Activated naive CD4-positive, alpha-beta T cell (primary cell): ENCODE measurements at places on chromosomes 3 and 15.

DNA sequence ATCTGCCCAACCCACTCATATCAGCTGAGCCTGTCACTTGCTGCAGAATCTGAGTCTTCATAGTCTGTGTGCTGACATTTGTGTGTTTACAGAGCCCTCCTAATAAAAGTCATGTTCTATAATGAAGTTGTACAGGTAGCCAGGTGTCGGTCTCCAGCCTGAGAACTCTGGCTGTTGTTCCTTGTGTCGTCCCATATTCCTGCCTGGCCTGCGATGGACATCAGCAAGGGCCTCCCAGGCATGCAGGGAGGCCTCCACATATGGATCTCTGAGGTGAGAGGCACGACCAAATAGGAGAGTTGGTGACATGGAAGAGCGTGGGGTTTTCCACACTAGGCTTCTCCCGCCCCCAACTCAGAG is 2.9 kb downstream of the VILL start:
- DNase-seq, result no peak

DNA sequence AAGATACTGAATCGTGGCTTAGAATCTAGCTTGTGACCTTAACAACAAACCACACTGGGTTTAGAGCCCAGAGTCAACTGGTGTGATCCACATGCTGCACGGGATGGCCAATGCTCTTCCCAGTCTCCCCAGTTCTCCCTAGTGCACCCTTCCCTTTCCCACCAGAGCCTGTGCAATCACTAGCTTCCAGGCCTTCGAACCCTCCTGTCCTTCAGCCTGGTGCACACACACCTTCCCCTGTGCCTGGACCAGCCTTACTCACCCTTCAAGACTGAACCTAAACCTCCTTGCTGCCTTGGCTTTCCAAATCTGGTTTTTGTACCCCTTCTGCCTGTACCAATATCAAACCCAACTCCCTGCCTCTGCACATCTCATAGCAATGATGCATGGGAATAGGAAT is 43.8 kb downstream of the WNT5A start:
- no peak for DNase-seq

DNA sequence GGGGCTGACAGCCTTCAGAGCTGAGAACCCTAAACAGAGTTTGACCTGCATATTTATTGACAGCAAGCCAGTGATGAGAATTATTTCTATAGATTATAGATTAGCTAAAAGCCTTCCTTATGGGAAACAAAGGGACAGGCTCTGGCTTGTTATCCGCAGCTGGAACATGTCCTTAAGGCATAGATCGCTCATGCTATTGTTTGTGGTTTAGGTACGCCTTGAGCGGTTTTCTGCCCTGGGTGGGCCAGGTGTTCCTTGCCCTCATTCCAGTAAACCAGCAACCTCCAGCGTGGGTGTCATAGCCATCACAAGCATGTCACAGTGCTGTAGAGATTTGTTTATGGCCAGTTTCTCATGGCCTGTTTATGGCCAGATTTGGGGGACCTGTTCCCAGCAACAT is 10.2 kb upstream of the FAH start:
- DNase-seq, result no peak

DNA sequence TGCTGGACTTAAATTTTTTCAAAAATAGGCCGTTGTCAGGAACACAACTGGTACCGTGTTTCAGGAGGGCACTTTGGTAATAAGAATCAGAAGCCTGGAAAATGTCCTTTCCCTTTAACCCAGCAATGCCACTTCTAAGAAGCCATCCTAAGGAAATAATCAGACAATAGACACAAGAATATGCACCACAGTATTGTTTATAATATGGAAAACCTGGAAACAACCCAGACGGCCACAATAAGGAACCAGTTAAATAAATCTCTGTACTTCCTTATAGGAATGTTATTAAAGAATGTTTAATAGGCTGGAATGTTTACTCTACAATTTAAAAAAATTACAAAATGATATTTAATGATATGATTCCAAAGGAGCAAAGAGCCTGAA is 30.4 kb upstream of the ATP1B3 start:
- no peak for DNase-seq

- DNase-seq, result no peak
Measured at GRCh38 chr3:36511791-36512486, 131.6 kb downstream of the STAC start.

GRCh38 chr3:141735176-141735575 is 2.9 kb upstream of the RNF7 start:
- DNase-seq, result no peak

- no peak for DNase-seq
Measured at GRCh38 chr3:142614059-142614626, 17.9 kb downstream of the PLS1 start.

DNA sequence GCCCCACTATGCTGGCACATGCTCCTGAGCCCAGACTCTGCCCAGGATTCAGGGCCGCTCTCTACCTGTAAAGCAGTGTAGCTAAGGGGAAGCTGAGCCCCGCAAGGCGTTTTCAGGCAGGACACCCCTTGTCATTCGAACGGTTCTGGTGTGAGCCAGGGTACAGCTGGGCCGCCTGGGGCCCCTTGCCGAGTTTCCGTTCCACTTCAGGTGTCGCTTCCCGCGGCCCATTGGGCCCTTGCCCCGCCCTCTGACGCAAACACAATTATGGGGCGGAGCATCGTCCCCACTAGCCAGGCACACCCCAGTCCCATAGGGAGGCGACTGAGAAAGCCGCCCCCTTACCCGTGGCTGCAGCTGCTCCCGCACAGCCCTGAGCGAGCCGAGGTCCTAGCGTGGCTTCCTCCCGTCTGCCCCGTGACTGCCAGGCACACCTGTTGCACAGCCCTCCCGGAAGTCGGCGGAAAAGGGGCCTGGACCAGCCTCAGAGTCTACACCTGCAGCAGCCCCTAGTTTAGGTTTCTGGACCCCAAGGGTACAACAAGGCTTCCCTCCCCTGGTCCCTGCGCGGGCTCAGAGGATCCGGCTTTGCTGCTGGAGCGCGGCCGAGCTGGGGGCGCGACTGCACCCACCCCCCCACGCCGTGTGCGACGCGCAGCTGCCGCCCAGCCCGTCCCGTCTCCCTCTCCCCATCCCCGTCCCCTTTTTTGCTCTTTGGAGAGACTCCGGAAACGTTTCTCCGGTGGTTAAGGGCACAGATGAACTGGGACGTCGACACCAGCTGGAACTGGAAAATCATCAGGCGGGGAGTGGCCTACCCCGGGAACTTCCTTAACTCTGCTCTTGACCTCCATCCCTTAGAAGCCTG is at the start of gene PLSCR2:
TSS of gene PLSCR2 (minus strand) at position 412 of the 868 bp plus-strand sequence. CDS start 9,657 bp downstream, outside the sequence.
- peak; percentile 41 for DNase-seq

DNA sequence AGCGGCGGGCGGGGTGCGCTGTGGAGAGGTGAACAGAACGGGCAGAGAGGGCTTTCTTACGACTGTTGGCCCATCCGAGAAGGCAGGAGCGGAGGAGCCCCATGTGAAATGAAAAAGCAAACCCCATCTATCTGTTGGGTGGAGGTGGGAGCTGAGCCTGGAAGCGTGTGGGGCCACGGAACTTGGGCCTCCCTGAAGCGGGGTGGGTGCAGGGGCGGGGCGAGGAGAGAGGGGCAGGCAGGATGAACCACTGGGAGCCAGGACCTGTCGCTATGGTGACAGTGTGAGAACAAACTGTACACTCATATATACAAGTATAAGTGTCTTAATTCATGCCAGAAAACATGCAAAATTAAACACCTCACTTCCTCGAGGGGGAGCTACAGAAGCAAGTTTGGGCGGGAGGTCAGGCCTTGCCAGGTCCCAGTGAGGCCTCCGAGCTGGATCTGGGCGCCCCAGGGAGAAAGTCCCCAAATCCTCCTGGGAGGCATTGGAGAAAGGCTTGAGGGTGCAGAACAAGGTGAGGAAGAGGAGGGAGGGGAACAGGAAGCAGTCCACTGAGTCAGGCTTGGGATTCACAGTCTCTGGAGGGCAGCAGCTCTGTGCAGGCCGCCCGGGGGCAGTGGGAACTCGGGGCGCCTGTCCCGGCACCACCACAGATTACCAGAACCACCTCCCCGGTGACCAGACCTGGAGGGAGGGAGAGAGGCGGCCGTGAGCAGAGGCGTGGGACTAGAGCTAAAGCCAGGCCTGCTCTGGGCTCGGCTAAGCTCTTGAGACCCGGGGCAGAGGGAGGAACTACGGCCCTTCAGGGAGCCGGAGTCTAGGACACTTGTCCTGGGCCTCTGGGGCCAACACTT is 34.8 kb downstream of the RBPMS2 start:
- no peak for DNase-seq

- DNase-seq, result no peak
Measured at GRCh38 chr3:151772825-151773480, 39.2 kb downstream of the AADACL2 start.

- no peak for DNase-seq
Measured at GRCh38 chr15:65194826-65195547, 9.8 kb upstream of the CLPX start.

DNA sequence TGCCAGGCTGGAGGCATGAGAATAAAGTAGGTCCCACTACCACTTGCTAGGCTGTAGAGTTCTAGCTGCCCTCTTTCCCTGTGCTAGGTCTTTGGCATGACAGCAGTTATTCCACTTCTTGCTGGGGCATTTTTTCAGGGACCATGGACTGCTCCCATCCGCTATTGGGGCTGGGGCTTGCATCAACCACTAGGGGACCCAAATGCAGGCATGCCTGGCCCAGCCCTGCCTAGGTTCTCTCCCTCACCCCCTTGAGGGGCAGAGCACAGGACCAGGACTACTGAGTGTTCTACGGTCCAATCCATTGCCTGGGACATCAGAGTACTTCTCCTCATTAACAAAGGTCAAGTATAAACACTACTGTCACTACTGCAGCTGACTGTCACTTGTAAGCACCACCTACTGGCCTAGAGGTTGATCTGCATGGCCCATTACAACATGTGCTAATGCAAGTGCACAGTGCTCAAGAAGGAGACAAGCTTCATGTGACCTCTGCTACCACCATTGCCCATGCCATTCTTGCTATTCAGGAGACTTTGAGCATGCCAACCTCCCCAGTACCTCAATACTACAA is 270.5 kb downstream of the MBNL1 start:
- no peak for DNase-seq

DNA sequence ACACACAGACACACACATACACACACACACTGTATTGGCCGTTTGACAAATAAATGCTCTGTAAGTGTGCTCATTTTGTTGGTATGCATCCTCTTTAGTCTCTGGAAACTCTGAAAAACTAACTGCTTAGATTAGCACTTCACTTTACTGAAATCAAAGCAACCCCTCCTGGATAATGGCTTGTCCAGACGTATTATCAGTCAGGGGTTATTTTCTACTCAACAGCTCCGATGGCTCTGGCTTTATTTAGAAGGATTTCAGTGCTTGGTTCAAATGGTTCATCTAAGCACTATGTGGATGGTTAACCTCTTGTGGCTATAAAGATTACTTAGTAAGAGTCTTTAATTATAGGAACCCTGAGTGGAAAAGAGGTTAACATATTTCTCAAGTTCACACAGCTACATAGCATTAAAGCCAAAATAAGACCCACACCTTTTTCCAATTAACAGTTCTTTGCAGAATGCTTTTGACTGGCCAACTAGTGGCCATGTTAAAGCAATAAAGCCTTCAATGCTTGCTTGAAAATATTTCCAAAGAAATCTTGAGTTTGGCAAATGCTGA is 516.1 kb upstream of the NAALADL2 start:
- DNase-seq, result no peak

DNA sequence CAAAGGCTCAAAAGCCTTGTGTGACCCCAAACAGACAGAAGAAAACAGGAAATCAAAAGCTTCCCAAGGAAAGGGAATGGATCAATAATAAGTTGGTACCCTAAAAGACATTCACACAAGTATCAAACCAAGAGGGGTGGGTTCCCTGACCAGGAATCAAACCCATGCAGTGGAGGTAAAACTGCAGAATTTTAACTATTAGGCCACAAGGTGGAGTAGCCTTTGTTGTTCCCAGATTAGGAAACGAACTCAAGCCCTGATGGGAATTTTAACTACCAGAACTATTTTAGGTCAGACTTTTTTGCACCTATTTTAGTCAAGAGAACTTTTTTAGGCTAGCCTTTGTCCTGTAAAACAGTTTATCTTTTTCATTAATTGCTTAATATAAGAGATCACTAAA is 31.4 kb downstream of the SETMAR start:
- no peak for DNase-seq

DNA sequence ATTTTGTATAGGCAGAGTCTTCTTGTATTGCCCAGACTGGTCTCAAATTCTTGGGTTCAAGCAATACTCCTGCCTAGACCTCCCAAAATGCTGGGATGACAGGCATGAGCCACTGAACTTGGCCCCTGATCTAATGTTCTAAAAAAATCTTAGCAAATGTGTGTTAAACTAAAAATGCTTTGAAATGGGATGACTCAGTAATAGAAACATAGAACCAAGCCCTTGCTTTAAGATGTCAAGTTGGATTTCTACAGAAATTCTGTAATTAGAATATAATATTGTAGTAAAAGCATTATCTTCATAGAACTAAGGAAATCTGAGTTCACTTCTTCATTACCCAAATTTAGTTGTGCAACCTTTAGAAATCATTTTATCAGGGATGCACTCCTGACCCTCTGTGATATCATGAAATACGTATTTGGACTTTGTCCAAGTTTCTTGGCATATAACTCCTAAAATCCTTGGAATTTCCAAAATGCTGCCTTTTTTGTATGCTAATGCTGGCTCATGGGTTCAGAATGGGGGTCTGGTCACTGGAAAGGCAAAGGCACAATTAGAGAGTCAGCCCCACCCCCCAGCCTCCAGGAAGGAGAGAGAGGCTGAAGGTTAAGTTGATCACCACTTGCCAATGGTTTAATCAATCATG is 217.3 kb downstream of the TP63 start:
- DNase-seq, result no peak

DNA sequence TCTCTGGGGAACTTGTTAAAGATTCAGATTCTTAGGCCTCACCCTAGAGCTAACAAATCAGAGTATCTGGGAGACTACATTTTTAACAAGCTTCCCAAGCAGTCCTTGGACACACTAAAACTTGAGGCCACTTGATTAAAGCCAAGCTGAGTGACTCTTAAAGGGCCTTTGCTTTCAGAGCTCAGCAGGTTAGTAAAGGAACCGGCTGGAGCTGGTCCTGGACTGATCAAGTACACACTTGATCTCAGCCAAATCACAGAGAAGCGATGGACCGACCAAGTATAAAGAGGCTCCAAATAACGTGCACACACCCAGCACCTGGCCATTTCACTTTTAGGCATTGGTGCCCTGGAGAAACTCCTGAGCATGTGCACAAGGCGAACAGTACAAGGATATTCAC is 12.9 kb upstream of the TM6SF1 start:
- DNase-seq, result no peak

- DNase-seq, result no peak
Measured at GRCh38 chr15:60213377-60214000, 184.3 kb downstream of the ANXA2 start.

DNA sequence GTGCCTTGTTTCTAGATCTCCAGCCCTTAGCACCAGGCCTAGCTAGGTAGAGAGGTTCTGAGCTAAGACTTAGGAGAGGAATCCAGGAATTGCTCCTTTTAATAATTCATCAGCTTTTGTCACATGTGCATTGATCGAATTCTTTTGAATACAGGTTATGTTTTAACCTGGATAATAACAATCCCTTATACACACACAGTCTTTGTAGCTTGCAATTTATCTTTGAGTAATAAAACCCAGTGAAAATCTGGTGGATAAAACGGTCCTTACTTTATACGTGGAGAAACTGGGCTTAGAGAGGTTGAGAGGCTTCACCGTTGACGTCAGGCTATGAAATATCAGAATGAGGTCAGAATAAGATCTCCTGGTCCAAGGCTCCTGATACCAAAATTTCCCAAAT is 7.2 kb upstream of the SCN10A start:
- no peak for DNase-seq

GRCh38 chr15:92197746-92198145 is 195.9 kb upstream of the ST8SIA2 start:
- no peak for DNase-seq

GRCh38 chr3:30199096-30199759 is 407.2 kb upstream of the TGFBR2 start:
- peak; percentile 43 for DNase-seq

GRCh38 chr15:42919308-42919707 is 1.3 kb downstream of the TTBK2 start:
- no peak for DNase-seq
